ENCODE measurements at places on chromosomes 4 and X. TPM values are rescaled to one million over a fixed set of nuclear protein-coding genes. Genes with fewer than 3 reads are reported as not detected.

AADAT gene
- not detected for polyA plus RNA-seq

- no peaks in the 10 kb centered on the region for H3K4me1 ChIP-seq
- DNase-seq = no peak
- no peaks in the 10 kb centered on the region for H3K36me3 ChIP-seq
- H3K27ac ChIP-seq = no peak overlapping the region
These were observed 48.8 kb downstream of the BMX start for GRCh38 chrX:15549189-15550012.

DNA sequence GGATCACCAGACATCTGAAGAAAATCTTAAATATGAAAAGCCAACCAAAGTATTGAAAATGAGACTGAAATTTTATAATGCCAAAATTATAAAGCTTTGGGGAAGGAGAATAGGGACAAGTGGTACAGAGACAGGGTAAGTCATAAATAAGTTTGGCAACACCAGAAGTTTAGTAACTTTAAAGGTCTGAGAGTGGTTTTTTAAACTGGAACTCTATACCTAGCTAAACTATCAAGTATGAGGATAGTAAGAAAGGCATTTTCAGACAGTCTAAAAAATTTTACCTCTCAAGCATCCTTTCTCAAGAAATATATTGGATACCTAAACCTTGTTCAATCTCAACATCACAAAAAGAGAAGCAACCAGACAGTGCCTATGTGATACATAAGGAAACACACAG is 92.4 kb downstream of the ANKRD17 start:
- H3K27me3 ChIP-seq = no peaks in the 10 kb centered on the region
- no peaks in the 10 kb centered on the region for H3K4me1 ChIP-seq
- no peak for DNase-seq
- H3K36me3 ChIP-seq = peaks cover 61% of the 10 kb centered on the region
- no peak overlapping the region for H3K4me3 ChIP-seq
- H3K27ac ChIP-seq = no peak overlapping the region

DNA sequence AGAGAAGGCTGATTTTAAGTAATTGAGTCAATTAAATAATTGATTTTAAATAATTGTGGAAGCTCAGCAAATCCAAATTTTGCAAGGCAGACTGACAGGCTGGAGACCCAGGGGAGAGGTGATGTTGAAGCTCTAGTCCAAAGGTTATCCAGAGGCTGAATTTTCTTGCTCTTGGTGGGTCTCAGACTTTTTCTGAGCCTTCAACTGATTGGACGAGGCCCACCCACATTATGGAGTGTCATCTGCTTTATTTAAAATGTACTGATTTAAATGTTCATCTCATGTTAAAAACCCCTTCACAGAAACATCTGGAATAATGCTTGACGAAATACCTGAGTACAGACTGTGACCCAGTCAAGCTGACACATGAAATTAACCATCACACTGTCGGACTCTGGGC is 11.7 kb upstream of the CYTL1 start:
- no peak overlapping the region for H3K27ac ChIP-seq
- H3K27me3 ChIP-seq = no peaks in the 10 kb centered on the region
- H3K4me3 ChIP-seq = no peak overlapping the region

DNA sequence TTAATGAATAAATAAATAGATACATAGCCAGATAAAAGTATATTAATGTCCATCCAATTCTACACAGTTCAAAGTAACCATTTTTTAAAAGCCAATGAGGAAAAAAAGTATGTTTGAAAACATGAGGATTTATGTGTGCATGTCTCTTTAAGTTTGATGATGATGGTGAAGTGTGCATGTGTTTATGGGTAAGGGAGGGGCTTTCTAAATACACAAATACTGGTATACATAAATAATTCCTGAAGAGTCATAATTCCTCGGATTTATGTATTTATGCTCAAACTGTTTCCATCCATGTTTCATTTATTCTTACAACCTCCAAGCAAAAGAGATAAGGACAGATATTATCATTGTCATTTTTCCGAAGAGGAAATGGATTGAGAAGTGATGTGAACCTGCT is 75.4 kb downstream of the ENOX2 start:
- no peak overlapping the region for H3K27ac ChIP-seq
- DNase-seq = no peak

GRCh38 chr4:25811374-25811690 is 51.5 kb downstream of the SEL1L3 start:
- H3K4me3 ChIP-seq = no peak overlapping the region
- DNase-seq = no peak
- peaks cover 17% of the 10 kb centered on the region for H3K36me3 ChIP-seq

- peaks cover 3% of the 10 kb centered on the region for H3K27me3 ChIP-seq
- H3K4me1 ChIP-seq = no peaks in the 10 kb centered on the region
- H3K4me3 ChIP-seq = no peak overlapping the region
- no peaks in the 10 kb centered on the region for H3K36me3 ChIP-seq
- no peak overlapping the region for H3K27ac ChIP-seq
These were observed 37.9 kb upstream of the SEC24B start for GRCh38 chr4:109395694-109396093.

DNA sequence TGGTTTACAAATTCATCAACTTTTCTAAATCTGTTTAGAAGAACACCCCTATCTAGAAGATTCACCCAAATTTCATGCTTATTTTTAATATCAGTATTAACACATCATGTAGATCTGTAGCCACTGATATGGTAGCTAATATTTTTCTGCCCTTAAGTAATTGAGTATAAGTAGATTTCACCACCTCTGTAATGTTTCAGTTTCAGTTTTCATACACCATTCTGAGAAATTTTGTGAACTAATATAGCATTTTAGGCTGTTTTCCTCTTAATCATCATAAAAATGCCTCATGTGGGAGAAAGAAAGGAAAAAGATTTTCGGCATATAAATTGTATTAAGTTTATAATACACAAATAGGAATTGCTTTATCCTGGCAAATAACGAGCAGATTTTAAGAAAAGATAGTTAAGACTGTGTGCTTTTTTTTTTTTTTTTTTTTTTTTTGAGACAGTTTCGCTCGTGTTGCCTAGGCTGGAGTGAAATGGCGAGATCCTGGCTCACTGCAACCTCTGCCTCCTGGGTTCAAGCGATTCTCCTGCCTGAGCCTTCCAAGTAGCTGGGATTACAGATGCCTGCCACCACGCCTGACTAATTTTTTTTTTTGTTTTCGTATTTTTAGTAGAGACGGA is 21.4 kb upstream of the RBPJ start:
- DNase-seq = no peak
- H3K4me3 ChIP-seq = no peak overlapping the region
- no peaks in the 10 kb centered on the region for H3K4me1 ChIP-seq

G3BP2 gene
- 115 TPM for polyA plus RNA-seq

GRCh38 chrX:108064613-108065012 is 19.7 kb downstream of the VSIG1 start:
- H3K4me3 ChIP-seq = no peak overlapping the region
- H3K4me1 ChIP-seq = no peaks in the 10 kb centered on the region
- H3K27me3 ChIP-seq = no peaks in the 10 kb centered on the region

FAM47E gene
- not detected for polyA plus RNA-seq

DNA sequence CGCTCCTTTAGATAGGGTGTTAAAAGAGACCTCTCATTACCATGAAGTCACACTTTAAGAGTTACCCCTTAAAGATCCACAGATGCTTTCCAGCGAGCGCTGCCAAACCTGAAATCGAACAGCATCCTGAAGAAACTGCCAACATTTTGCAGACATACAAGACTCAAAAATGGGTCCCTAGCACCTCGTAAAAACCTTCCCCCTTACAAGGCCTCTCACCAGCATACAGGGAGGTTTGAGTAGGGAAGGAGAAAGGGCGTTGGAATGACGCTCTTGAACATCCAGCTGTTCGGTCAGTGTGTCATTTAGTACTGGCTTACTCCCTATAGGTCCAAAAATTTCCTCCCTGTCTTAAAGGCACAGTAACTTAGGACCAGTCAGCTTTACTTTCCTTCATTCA is 45.3 kb upstream of the PGRMC1 start:
- no peak for DNase-seq
- no peaks in the 10 kb centered on the region for H3K4me1 ChIP-seq
- H3K27me3 ChIP-seq = no peaks in the 10 kb centered on the region
- no peak overlapping the region for H3K4me3 ChIP-seq
- no peak overlapping the region for H3K27ac ChIP-seq
